ENCODE measurements at places on chromosomes 12 and 14.

- no peak for DNase-seq
Observed at GRCh38 chr14:104145826-104146601, 7.6 kb downstream of the KIF26A start.

- DNase-seq: no peak
Observed at GRCh38 chr12:92732216-92732615, 29.4 kb downstream of the PLEKHG7 start.

DNA sequence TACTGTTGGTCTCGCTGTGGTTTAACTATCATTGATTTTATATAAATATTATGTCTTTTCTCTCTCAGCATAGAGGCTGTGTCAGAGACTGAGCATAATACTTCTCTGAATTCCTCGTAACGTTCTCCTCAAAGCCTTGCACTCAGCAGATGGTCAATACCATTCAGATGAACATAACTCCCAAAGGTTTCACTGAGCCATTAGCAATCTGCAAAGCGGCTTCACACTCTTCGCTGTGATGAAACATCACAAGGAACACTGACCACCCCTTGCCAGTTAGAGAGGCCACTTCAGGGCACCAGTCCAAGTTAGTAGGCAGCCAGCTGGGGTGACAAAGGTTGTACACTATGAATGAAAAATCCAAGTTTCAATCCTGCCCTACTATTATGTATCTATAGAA lies 30.1 kb upstream of the STON2 start:
- DNase-seq: no peak

- DNase-seq: no peak
Observed at GRCh38 chr14:35234012-35234805, 58.0 kb upstream of the PSMA6 start.

GRCh38 chr12:45310627-45310968 lies 94.7 kb downstream of the ANO6 start:
- DNase-seq: no peak

GRCh38 chr12:75047885-75048525 lies 161.6 kb downstream of the KCNC2 start:
- DNase-seq: no peak

- DNase-seq: no peak
Observed at GRCh38 chr14:104542871-104543830, 36.4 kb upstream of the C14orf180 start.

- DNase-seq: no peak
Observed at GRCh38 chr14:99924379-99924778, 131.2 kb downstream of the EML1 start.

GRCh38 chr12:132143336-132144071 lies 615 bp downstream of the DDX51 start:
- DNase-seq: no peak

GRCh38 chr14:69964841-69965240 lies 85.6 kb downstream of the SMOC1 start:
- no peak for DNase-seq

- DNase-seq: no peak
Observed at GRCh38 chr14:74893614-74894091, 11.9 kb downstream of the DLST start.

GRCh38 chr12:45427042-45427441 lies 211.1 kb downstream of the ANO6 start:
- DNase-seq: no peak

- DNase-seq: no peak
Observed at GRCh38 chr12:116402163-116402939, 124.9 kb upstream of the MED13L start.

DNA sequence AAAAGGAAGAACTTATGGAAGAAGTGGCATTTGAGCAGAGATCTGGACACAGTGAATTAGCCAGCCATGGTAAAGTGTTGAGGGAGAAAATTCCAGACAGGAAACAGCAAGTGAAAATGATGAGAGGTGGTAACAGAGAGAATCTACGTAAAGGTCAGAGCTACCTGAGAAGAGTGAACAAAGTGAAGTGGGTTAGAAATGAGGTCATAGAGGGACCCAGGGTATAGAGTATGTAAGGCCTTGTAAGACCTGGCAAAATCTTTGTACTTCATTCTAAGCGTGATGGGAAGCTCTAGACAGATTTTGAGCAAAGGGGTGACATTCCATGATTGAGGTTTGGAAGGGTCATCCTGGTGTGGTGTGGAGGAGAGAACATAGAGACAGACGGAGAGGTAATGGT lies 49.3 kb upstream of the LRRK2 start:
- no peak for DNase-seq

- DNase-seq: no peak
Observed at GRCh38 chr14:30656190-30656632, 34.1 kb downstream of the SCFD1 start.

- no peak for DNase-seq
Observed at GRCh38 chr12:109510196-109510595, 32.8 kb downstream of the UBE3B start.

- no peak for DNase-seq
Observed at GRCh38 chr12:26384536-26384935, 189.2 kb downstream of the SSPN start.

DNA sequence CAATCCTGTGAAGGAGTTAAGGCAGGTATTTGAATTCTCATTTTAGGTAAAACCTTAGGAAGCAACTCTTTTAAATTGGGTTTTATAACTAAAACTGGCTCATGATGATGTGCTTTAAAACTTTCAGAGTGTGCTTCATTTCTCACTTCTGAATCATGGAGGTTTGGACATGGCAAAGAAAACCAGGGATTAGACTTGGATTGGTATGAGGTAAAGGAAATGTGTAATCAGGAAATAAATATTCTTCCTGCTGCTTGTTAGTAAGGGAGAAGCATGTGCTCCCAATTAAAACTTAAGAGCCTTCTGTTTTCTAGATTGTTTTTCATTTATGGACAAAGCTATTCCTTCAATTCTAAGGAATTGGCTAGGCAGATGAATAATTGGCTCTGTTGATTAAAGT lies 57.4 kb downstream of the FBXO33 start:
- DNase-seq: no peak
